GF-D8 (cell line): ENCODE measurements at places on chromosomes 1 and 21.

- no peak for DNase-seq
Measured at GRCh38 chr21:42456457-42456856, 39.6 kb downstream of the RSPH1 start.

DNA sequence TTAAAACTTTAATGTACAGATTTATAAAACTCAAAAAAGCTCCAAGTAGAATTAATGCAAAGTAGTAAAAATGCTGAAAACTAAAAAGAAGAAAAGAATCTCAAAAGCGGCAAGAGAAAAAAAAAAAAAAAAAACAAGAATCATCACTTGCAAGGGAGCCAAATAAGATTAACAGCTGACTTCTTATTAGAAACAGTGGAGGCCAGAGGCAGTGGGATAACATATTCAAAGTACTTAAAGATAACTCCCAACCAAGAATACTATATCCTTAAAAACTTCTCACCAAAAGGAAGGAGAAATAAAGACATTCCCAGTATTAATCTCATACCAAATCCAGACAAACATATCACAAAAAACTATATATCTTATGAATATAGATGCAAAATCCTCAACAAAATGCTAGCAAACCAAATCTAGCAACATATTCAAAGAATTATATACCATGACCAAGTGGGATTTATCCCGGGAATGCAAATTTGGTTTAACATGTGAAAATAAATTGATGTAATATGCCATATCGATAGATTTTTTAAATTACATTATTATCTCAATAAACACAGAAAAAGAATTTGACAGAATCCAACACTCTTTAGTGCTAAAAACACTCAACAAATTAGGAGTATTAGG, 62.7 kb downstream of the CAMK2N1 start:
- no peak for DNase-seq

DNA sequence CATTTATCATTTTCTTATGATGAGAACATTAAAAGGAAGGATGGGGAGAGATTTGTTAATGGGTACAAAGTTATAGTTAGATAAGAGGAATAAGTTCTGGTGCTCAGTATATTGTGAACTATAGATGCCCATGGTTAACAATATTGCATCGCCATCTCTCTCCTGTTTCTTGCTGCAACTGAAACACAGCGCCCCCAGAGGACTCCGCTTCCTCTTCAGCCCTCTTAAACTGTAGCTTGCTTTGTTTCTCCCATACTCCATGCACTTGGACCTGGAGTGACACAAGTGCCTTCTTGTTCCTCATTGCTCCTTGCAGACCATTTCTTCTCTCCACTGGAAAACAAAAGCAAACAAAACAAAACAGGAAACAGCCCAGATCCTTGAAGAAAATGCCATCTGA, 70.1 kb upstream of the NTPCR start:
- DNase-seq, result no peak

DNA sequence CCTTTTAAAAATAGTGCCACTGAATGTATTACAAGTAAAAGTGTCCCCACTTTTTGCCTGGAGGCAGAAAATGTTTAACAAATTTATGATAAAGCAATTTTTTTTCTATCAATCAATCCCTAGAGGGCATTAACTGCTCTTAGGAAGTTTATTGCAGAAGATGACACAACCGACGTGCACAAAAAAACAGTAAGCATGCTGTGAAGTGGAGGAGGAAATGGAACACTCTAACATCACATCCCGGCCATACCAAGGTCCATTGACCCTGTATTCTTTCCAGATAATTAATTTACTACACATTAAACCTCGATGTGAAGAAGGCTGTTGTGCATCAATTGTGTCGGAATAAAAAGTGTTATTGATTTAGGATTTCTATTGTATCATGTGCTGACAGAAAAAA, 264.9 kb upstream of the NR5A2 start:
- no peak for DNase-seq

DNA sequence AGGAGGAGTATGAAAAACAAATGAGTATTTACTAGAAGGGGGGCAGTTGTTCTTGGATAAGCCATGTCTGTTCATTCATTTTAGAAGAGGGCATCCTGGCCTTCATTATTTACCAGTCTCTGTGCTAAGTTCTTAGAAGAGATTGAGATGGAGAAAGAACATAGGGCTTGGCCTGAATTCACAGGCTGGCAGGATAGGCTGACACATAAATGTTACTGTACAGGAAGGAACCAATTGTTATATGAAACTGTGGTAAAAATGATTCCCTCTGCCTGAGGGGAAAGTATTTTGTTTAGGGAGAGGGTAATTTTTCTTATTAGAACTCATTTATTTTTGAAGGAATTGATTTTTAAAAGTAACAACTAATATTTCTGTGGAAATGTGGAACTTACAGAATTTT, 99.5 kb downstream of the MAN1A2 start:
- DNase-seq, result no peak

- DNase-seq, result no peak
Measured at GRCh38 chr1:55309786-55310504, 94.8 kb upstream of the USP24 start.

GRCh38 chr21:17540530-17540929, 27.7 kb downstream of the CXADR start:
- DNase-seq, result no peak

DNA sequence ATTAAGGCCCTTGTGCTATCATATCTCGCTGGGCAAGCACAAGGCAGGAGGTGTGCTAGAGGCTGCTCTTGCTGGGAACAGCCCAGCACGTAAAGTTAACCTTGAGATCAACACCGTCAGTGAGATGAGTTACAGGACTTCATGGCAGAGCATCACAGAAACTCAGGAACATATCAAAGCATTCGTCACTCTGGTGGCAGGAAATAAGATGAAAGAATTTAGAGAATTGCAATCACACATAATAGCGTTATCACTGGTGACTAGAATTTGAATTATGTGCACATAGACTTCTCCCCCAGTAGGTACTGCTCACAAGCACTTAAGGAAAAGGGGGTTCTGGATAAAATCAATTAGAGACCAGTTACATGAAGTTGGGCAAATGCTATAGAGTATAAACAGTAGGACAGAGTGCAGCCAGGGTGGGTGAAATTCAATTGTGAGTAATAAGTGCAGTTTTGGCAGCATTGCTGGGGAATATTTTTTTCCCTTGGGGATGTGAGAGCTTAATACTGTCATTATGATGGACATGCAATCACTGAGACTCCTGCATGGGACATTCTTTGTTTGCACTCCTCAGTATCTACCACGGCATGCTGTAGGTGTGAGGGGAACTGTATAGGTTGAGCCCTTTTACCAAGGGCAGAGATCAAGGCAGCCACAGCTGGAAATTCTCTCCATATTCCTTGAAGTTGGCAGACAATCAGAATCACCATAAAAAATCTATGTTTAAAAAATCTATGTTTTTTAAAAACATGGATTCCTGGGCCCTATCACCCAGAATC, 44.2 kb upstream of the ARHGAP29 start:
- no peak for DNase-seq

GRCh38 chr1:222777977-222778376, 36.9 kb upstream of the DISP1 start:
- DNase-seq, result no peak
